ENCODE measurements at places on chromosomes 5 and 9.

DNA sequence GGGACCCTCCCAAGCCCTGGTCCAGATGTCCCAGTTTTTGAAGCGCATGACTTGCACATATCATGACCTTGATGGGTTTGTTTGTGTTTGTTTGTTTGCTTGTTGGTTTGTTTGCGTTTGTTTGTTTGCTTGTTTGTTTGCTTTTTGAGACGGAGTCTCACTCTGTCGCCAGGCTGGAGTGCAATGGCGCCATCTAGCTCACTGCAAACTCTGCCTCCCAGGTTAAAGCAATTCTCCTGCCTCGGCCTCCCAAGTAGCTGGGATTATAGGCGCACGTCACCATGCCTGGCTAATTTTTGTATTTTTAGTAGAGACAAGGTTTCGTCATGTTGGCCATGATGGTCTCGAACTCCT lies 13.0 kb upstream of the UBAC1 start:
- DNase-seq: no peak

GRCh38 chr5:77791356-77791755 lies 15.2 kb upstream of the TBCA start:
- DNase-seq: no peak

GRCh38 chr5:42542106-42542505 lies 118.9 kb downstream of the GHR start:
- no peak for DNase-seq

DNA sequence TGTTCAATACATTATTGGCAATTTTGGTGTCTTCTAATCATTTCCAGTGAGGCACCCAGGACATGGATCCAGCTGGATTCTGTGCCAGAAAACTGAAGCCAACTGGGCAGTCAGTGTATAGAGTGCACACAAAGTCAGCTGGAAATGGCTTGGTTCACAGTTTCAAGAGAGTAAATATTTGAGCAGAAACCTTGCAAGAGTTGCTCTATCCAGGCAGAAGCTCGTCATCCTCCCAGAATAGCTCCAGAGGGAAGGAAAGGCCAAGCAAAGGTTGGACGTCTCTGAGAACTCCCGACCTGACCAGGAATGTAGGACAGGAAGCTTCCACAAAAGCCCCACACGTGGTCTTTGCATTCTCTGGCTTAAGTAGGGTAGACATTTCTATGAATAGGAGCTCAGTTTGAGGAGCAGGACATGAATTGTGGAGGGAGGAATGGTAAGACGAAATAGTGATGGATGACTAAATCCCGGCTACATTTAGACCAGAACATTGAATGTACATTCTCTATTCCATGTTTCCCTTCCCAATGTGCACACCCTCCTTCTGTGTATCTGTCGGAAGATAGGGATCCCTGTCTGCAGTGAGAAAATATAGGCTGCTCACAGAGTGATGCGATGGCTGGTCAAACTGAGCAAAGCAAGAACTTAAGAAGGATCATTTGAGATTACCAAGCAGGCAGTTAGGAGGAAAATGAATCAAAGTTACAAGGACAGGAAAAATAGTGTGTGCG lies 72.7 kb upstream of the FCN2 start:
- peak; percentile 64 for DNase-seq

GRCh38 chr5:129506086-129506485 lies 46.0 kb downstream of the ADAMTS19 start:
- peak; percentile 62 for DNase-seq

GRCh38 chr9:122265149-122265915 lies 650 bp downstream of the MRRF start:
- peak; percentile 14 for DNase-seq

DNA sequence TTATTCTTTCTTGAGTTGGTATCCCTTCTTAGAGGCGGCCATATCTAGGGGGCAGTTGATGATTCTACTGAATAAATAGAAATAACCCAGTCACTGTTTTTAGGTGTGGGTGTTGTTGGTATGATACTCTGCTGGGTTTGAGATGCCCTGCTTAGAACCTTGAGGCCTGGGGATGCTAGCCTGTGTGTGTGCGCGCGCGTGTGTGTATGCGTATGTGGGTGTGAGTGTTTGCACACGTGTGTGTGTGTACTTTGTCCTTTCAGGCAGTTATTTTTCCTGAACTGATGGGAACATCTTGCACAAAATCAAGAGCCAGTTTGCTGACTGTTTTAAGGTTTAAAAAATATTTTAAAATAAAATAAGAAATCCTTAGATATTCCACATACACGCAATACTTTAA lies 3.3 kb downstream of the SLC28A3 start:
- DNase-seq: no peak

- no peak for DNase-seq
Measured at GRCh38 chr9:27888661-27889295, 315.5 kb upstream of the C9orf72 start.

DNA sequence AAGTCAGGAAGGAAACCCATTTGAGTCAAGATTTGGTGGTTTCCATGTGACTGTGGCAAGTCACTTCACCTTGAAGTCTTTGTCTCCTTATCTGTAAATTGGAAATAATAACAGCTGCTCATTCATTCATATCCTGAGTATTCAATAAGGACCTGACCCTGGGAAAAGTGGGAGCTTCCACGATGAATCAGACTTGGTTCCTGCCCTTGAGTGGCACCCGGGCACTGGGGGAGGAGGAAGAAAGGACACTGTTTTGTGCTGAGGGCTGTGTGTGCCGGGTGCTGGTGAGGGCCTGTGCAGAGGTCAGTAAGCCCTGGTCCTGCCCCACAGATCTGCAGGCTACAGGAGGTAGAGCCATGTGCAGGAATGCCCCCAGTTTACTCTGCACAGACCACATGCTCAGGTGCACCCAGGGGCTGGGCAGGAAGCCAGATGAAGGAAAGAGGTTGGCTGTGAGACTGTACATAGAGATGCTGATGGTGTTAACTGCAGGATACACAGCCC lies 6.8 kb downstream of the NDST1 start:
- peak; percentile 24 for DNase-seq

- no peak for DNase-seq
Measured at GRCh38 chr9:105416840-105417239, 31.0 kb upstream of the FSD1L start.

DNA sequence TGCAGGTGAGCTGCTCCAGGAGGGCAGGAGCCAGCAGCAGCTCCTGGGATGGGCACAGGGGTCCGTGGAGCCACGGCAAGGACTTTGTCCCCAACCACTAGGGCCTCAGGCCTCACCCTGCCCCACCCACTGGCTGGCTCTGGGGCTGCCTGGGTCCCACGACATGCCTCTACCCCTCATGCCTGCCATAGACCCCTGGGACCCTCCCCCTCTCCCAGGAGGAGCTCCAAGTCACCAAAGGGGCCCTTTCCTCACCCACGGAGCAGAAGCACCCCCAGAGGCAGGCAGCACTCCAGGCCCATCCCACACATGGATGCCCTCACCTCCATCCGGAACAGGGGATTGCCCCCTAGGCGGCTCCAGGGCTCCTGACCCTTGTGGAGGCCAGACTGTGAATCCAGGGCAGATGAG lies 6.5 kb downstream of the ABCA2 start:
- no peak for DNase-seq

DNA sequence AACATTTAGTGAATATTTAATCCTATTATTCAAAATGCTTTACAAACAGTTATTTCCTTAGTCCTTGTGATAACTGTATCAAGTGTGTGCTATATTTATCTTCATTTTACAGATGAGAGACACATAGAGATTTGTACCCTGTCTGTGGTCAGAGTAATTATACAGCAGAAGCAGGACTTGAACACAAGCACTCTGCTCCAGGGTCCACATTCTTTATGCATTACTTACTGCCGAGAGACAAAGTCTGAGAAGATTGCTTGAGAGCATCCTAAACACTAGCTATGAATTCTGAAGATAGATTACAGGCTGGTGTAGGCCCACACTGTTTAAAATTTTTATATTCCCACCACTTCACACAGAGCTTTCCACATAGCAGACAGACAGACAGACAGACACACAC lies 926.1 kb upstream of the DMAC1 start:
- no peak for DNase-seq

GRCh38 chr5:137207023-137207760 lies 291.9 kb downstream of the SPOCK1 start:
- no peak for DNase-seq

DNA sequence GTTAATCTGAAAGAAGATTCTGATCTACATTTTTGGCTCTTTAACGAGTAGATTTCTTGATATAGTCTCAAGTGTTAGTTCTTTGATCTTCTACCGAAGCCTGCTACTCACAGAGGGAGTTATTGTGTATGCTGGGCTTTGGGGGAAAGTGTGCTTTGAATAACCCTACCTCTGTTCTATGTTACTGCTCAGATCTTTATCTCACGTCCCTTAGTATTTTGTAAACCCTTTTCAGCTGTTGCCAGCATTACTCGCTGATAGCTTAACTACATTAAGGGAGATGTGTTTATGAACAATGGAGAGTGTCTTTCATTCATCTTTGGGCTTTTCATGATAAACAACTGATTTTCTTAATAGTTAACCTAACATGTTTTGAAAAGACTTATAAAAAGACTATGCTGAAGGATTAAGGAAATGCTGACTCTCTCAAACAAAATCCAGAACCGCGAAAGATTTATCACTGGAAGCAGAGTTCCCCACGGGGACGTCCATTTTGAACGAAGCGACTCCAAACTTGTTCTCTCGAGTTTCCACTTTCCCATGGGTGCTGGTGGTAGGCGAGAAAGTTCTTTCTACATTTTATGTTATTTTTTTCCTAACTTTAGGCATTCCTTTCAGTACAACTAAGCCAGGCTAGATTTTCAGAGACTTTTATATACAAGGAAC lies 27.9 kb upstream of the ALDH1A1 start:
- no peak for DNase-seq

DNA sequence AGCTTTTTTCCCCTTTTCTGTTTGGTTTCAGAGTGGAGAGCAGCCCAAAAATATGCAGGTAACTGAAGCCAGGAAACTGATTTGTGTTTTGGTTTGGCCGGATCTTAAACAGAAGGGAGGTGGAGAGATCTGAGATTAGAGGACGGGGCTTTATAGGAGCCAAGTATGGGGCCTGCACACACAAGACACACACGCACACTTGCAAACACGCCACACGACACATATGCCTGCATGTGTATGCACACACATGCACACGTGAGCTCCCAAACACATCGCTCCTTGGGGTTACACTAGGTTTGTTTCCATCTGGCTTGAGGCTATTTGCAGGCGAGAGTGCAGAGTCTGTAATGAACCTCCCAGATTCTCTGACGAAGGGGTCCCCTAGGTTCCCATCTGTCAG lies 18.3 kb downstream of the BTNL9 start:
- no peak for DNase-seq

All from astrocyte of the spinal cord (primary cell).